ENCODE measurements at places on chromosomes 13 and 19. TPM values are rescaled to one million over a fixed set of nuclear protein-coding genes. Genes with fewer than 3 reads are reported as not detected.

Gene TMIGD2
- not detected for total RNA-seq

Gene ATXN8OS
- total RNA-seq = not detected

Gene LGALS7B
- 0.73 TPM for total RNA-seq

Gene CPB2
- total RNA-seq = 94.9 TPM

Gene PIBF1
- total RNA-seq = 16.1 TPM

Gene ZNF99
- not detected for total RNA-seq

Gene ADGRE1
- not detected for total RNA-seq

Gene ZNF578
- not detected for total RNA-seq

Gene ZNF135
- total RNA-seq = not detected

Gene OR4F17
- total RNA-seq = not detected

Gene C19orf67
- total RNA-seq = 0.11 TPM

Gene PDX1
- total RNA-seq = 0.07 TPM
